ENCODE measurements at places on chromosomes 7 and 10. TPM values are rescaled to one million over a fixed set of nuclear protein-coding genes. Genes with fewer than 3 reads are reported as not detected.

BLNK gene
- total RNA-seq, result not detected

SFTPA1 gene
- total RNA-seq, result not detected

SOSTDC1 gene
- total RNA-seq, result not detected

HOXA13 gene
- total RNA-seq, result not detected

PTF1A gene
- total RNA-seq, result not detected

Data from cardiac atrium fibroblast (primary cell).